ENCODE measurements at places on chromosomes 6 and 20. TPM values are rescaled to one million over a fixed set of nuclear protein-coding genes. Genes with fewer than 3 reads are reported as not detected.

DNA sequence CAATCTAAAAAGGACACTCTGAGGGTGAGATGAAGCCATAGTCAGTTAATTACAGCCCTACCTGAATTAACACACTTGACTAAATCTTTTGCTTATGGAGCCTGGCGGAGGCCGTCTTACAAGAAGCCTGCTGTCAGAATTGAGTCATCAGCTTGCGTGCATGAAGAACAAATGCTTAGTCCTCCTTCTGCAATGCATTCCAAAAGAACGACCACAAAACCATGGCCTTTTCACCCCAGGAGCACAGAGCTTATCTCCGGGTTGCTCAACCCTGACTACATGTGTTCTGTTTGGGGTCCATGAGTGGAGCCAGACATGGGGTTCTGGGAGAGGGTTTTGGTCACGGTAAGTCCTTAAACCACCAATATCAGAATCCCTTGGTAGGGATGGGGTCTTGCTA lies 318.1 kb downstream of the CLIC5 start:
- no peak for DNase-seq

- DNase-seq: peak; percentile 74
Measured at GRCh38 chr6:111210194-111210728, 123.0 kb downstream of the SLC16A10 start.

GRCh38 chr6:131116755-131117360 lies 18.4 kb upstream of the AKAP7 start:
- no peak for DNase-seq

DNA sequence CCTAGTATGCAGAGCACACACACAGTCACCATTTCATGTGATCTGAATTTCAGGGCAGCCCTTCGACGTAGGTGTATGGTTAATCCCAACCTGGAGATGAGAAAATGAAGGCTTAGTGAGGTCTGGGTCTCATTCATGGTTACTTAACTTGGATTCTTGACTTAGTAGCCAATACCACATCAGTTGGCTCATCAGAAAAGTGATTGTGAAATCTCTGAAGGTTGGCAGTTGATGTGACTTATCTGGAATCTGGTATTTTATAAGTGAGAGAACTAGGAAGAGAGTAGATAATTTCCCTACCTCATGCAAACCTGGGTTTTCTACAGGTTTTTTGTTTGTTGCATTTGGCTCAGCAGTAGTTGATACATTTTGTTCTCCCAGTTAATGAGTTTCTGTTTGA lies 123.7 kb downstream of the CCDC170 start:
- DNase-seq: no peak

DNA sequence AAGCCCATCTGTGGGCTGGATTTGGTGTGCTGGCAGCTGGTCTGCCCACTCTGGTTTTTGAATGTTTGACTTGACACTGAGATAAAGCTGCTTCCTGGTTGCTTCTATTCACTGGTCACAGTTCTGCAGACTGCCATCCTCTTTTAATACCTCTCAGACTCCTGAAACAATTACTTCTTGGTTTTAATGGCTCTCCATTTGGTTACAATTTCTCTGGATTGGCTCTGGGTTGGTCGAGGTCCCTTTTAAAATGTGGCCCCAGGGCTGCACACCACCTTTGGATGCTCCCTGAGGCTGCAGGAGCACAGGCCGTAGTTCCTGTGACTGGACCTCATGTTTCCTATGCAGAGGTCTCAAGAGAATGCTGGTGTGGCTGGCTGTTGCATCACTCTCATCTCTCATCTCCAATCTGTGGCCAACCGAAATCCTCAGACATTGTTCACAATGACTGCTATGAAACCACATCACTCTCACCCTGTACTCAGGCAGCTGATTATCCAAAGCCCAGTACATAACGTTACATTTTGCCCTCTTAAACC lies 98.5 kb downstream of the INSM1 start:
- no peak for DNase-seq

Gene INSM1
- polyA plus RNA-seq: not detected

- DNase-seq: no peak
Measured at GRCh38 chr6:148677594-148678476, 69.0 kb upstream of the UST start.

GRCh38 chr6:155013457-155013876 lies 18.4 kb downstream of the TIAM2 start:
- peak; percentile 79 for DNase-seq

GRCh38 chr6:13235339-13235738 lies 93.0 kb downstream of the TBC1D7 start:
- DNase-seq: no peak

Gene FOXF2
- not detected for polyA plus RNA-seq

Gene CCR6
- 0.43 TPM for polyA plus RNA-seq

GRCh38 chr6:87803791-87804190 lies 101.8 kb upstream of the AKIRIN2 start:
- DNase-seq: no peak

DNA sequence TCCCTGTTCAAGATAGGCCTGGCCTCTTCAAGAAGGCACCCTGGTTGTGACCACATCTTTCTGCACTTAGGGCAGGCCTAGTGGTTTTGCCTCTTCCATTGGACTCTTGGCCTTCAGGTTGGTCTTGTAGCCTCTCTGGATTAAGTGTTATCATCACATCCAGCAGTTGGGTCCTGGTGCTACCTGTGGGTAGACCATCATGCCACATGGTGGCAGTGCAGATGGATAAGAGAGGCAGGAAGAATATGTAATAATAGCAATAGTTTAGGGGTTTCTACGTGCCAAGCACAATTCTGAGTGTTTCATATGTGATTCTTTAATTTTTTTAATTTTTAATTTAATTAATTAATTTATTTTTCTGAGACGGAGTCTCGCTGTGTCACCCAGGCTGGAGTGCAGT lies 28.5 kb upstream of the SNRPB2 start:
- no peak for DNase-seq

GRCh38 chr6:157681041-157681650 lies 141.9 kb upstream of the SNX9 start:
- no peak for DNase-seq

Gene MCCD1
- polyA plus RNA-seq: 325 TPM

- no peak for DNase-seq
Measured at GRCh38 chr20:12093057-12093796, 175.5 kb downstream of the BTBD3 start.

- peak; percentile 26 for DNase-seq
Measured at GRCh38 chr6:108841377-108841855, 6.8 kb upstream of the ARMC2 start.

Gene LAMA4
- 5.6 TPM for polyA plus RNA-seq

Gene UBD
- polyA plus RNA-seq: 16.9 TPM

Gene THEMIS
- polyA plus RNA-seq: not detected

GRCh38 chr6:126344181-126344580 lies 4.3 kb downstream of the CENPW start:
- DNase-seq: no peak

DNA sequence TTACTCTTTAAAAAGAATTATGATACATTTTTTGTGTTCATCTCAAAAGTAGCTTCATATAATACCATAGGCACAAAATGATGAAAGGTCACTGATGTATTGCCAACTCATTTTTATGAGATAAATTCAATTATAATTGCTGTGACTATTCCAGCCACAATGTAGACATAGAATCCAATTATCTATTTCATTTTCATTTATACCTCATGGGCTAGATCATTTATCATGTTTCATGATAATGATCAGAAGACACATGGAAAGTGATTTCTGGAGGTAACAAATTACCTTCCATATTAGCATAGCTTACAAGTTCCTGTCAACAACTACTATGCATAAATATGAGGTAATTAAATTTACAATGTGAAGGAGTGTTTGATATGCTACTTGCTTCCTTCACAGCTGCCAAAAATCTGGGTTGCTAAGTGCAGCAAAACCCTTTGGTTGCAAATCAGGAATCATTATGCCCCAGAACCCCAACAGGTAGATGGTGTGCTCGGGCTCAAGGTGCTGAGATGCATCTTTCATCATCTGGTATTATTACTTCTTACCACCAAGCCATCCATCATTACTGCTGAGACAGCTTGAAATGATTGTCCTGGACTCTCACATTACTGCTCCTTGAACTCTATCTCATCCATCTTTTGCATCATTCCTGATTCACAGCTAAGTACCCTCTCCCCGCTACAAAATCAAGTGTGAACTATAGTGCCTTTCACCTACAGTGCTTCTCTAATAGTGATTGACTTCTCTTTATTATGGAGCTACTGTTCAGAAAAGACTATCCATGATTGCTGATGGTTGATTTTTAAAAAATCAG lies 306.0 kb upstream of the THEMIS start:
- DNase-seq: peak; percentile 10

DNA sequence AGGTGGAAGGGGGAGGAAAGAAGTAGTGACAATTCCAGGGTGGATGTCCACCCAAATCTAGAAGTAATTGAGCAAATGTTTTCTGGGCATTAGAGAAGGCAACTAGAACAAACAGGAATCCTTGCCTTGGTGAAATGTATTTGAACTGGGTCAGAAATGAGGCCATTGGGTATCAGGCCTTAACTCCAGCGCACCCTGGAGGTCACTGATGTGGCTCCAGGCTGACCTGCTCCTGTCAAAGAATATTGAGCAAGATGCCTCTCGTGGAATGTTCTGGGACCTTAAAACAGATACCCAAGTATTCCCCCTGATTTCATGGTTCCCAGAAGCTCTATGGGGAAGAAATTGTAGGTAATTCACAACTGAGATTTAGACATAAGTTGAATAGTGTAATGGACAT lies 6.9 kb downstream of the HLA-DPB1 start:
- DNase-seq: no peak

Gene TCP1
- 121 TPM for polyA plus RNA-seq

- peak; percentile 32 for DNase-seq
Measured at GRCh38 chr6:110520209-110520965, 44.0 kb upstream of the SLC22A16 start.

Measured in kidney (tissue), 22 donors.